ENCODE measurements at places on chromosomes 6 and 20.
A peak's percentile ranks its signal among the peaks of the same experiment; 100 is the strongest.

DNA sequence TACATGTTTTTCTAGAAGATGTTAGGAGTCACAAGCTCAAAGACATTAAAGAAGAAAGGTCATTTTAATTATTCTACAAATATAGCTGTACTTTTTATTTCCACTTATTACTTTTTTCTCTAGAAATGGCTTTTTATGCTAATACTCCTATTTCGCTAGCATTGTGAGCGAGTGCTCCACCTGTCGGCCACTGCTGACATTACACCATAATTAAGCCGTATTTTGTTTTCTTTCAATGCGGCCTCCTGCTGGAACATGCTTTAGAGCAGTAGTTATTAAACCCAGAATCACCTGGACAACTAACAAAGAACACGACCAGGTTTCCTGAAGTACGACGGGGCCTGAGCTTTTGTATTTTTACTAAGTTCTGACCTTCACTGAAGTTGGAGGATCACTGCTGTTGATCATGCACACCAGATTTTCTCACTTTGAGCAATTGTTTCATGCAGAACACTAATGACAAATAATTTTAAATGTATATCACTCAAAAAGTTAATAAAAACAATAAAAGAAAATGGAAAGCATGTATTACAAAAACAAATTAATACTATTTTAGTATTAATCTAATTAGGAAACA is 74.1 kb upstream of the PAK5 start:
- no peak for DNase-seq

GRCh38 chr6:131013495-131013894 is 49.5 kb downstream of the EPB41L2 start:
- DNase-seq, result no peak

GRCh38 chr6:49530141-49530776 is 20.2 kb upstream of the C6orf141 start:
- DNase-seq, result no peak

DNA sequence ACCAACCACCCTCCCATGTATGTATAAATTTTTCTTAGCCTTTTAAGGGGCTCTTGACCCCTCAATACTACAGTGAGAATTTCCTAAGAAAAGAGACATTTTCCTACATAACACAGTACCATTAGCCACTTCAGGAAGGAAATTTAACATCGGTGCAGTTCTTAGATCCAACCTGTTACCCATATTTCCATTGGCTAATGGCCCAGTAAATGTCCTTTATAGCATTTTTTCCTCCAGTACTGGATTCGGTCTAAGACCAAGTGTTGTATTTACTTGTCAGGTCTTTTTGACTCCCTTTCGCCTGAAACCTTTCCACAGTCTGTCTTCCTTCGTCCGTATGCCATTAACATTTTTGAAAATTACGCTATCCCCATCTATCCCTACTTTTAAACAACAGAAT is 173.4 kb upstream of the PMEPA1 start:
- no peak for DNase-seq

DNA sequence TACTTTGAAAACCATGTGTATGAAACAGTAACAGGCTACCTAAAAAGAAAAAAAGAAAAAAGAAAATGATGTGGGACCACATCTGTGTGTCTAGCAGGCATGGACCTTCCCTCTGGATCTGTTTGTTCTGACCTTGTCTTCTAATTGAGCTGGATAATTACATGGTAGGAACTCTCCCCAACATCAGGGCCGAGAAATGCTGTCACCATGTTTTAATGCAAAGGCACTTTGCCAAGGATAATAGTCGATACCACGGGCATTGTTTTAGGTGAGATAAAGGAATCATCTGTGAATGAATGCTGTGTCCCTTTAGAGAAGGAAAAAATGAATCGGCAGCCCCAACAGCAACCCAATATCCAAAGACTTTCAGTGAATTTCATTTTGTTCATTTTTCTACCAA is 149.1 kb downstream of the ZDHHC14 start:
- DNase-seq, result no peak

DNA sequence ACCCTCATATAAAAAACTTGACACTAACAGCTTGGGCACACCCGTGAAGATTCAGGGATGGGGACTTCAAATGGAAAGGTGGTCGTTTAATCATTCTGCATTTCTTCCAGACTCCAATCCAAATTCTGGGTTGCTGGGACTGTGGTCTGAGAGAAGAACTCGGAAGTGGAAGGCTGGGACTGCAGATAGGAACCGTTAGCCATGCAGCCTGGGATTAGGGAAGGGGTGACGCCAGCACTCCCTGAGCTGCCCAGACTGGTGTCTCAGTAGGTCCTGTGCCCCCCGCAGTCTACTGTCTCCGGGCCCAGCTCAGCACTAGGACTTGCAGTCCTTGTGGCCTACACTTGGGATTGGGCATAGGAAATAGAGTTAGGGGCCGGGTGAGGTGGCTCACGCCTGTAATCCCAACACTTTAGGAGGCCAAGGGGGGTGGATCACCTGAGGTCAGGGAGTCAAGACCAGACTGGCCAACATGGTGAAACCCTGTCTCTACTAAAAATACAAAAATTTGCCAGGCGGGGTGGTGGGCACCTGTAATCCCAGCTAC is 511 bp upstream of the CLIC1 start:
- DNase-seq, result no peak

DNA sequence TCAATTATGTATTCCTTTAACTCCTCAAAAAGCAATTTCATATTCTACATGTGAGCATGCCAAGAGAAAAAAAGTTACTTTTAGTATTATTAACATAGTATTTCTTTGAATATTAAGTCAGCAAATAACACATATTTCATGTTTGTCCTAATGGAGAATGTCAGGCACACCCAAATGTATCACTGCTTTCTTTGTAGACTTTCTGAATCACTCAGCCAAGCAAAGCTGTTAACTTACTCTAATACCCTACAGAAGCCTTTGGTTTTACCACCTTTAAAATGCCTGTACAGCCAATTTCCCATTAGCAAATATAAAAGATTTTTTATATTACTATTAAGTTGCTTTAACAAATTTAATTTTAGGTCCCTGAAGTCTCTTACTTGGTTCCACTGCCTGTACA is 23.8 kb downstream of the FRK start:
- no peak for DNase-seq

DNA sequence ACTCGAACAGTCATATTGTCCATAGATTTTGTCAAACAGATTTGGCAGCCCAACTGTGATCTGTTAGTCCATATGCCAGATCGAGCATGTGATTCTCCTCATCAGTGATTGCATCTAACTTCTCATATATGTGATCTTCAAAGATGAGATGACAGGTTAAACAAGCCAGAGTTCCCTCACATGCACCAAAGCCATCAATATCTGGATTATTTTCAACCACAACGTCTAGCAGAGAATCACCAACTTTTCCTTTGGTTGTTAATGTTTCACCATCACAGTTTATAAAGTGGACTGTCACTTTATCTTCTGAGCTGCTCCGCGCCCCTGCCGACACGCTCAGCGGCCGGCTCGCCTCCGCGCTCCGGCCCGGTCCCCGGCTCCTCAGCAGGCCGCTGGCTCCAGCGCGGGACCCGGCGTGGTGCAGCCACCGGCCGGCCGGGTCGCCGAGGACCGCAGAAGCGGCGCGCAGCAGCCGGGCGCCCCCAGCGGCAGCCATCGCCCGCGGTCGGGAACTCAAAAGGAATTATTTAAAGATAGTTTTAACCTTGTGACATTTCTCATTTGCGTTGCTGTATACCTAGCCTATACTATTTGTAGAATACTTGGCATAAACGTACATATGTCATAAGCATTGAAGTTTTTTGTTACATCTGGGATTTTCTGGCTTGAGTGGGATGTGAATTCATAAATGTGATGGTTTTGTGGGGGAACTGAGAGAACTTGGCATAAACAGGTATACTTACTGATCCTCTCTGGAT is 40.1 kb upstream of the DYNLRB1 start:
- DNase-seq, result peak; percentile 69

DNA sequence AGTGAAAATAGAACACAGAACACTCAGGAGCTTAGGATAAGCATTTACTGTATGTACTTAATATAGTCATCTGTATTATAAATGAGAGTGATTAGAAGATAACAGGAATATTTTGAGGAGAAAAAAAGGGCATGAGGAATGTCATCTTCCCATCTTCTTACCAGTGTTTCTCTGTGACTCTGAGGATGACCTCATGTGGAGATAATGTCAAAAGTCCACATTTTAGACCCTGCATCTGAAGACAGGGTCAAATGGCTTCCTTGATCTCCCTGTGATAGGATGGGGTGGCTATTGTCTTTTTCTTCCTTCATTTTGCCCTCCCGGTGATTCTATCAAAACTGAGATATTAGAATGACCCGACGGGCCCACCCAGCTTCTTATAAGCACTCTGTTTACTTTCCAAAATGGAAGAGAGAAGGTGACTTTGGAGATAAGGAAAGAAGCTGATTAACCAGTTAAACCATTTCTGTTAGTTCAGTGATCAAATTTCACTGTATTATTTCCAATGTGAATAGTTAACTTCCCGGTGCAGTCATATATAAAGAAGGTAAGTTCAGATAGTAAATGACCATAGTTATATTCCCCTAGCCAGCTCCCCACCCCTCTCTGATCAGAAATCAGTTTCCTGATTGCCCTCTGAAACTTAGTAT is 115.7 kb upstream of the SALL4 start:
- no peak for DNase-seq

- no peak for DNase-seq
Observed at GRCh38 chr20:58398254-58398653, 9.2 kb downstream of the VAPB start.

DNA sequence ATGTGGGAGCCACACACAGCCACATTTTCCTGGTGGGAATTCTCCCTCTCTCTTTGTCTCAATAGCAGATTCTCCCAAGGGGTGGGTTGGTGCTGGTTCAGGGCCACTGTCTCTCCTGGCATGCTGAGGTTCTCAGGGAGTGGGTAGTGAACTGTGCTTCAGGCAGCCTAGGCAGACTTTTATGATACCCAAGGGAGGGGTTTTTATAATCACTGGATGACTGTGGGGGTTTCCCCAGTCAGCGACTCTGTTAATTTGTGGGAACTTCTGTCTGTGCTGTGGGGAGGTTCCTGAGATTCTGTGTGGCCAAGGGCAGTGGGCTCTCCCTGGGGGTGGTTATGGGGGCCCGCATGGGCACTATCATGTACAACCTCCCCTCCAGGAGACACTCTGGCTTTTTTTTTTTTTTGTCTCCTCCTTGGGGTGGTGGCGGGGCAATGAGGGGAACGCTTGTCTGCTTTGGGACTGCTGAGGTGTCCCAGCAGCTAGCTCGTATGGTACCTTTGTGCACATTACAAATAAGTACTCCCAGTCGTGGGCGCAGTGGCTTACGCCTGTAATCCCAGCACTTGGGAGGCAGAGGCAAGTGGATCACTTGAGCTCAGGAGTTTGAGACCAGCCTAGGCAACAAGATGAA is 10.0 kb downstream of the PTK7 start:
- no peak for DNase-seq

DNA sequence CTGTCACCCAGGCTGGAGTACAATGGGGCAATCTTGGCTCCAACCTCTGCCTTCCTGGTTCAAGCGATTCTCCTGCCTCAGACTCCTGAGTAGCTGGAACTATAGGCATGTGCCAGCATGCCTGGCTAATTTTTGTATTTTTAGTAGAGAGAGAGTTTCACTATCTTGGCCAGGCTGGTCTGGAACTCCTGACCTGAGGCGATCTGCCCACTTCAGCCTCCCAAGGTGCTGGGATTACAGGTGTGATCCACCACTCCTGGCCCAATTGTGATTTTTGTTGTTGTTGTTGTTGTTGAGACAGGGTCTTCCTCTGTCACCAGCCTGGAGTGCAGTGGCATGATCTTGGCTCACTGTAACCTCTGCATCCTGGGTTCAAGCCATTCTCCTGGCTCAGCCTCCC is 69.3 kb downstream of the CBFA2T2 start:
- DNase-seq, result no peak

GRCh38 chr20:1879934-1880333 is 15.3 kb upstream of the SIRPA start:
- no peak for DNase-seq

- DNase-seq, result no peak
Observed at GRCh38 chr6:15340105-15340601, 94.3 kb downstream of the JARID2 start.

- DNase-seq, result no peak
Observed at GRCh38 chr6:127031511-127031910, 87.0 kb upstream of the RSPO3 start.

DNA sequence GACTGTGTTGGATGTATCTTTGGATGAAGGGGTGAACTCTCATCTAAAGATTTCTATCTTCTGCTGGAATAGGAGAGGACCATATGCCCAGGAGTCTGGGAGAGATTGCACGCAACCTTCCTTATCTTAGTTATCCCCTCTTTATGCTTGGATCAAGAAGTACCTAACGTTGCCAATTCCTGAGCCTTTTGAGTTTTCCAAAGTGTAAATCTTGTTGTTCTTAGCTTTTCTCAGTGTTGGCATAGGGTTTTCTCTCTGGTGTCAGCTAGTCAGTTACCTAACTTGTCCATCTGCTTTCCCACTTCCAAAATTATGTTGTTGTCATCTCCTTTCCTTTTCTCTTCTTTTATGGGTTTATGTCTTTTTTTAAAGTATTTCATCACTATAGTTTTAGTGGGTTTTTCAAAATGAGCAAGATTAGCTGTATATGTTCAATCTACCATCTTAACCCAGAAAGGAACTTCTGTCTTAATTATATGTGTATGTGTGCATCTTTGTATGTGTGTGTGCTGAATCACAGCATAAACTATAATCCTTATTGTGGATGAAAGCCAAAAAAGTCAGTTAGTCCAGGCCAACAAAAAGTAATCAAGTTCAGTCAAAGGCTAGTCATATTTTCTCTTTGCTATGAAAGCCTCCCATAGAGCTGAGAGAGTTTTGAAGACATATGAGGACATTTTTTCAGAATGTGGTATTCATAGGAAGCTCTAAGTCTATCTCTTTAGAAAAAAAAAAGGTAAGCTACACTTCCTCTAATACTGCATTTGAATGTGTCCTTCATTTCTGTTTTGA is 72.1 kb downstream of the KHDC1L start:
- no peak for DNase-seq

DNA sequence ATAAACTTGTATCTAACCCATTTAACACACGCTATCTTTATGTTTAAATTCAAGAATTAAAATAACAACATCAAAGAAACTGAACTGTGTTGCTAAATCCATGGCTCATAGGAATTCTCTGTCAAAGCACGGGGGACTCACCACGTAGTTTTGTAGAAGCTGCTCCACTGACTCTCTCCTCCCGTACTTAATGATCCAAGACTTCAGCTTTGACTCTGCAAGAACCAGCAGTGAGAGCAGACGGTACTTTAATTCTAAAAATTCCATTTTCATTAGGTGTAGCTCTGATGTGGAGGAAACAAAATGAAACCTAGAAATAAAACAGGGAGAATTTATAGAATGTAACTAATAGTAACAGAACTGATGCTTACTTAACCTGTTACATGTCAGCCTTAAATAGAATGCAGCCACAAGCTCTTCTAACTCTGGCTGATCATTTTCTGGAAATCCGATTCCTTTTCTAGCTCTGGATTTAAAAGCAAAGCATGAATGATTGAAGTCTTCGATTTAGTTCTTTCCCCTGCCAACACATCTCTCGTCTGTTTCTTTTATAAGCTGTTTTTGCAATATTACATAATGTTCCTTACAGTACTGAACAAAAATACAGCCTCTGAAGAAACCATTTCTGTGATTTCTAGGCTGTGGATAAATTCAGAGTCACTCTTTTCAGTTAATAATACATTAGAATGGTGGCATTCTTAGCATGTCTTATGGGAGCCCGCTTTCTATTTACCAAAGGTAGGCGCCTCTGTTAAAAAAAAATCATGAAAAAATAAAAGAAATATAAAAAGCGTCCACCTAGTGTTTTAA is 165.5 kb downstream of the SYNE1 start:
- no peak for DNase-seq
